ENCODE measurements at places on chromosomes 4 and X.

GRCh38 chrX:95889279-95889678, 795.4 kb upstream of the DIAPH2 start:
- no peak for DNase-seq

DNA sequence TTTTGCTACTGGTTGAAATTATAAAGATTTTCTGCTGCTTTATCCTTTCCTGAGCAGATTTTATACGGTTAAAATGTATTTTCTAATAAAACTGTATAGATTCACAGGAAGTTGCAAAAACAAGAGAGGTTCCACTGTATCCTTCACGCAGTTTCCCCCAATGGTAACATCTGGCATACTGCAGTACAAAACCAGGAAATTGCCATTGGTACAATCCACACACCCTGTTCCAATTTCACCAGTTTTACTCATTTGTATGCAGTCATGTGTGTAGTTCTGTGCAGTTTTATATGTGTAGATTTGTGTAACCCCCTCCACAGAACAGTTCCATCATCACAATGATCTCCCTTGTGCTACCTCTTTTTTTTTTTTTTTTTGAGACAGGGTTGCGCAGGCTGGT, 20.0 kb downstream of the DDX3X start:
- no peak for DNase-seq

DNA sequence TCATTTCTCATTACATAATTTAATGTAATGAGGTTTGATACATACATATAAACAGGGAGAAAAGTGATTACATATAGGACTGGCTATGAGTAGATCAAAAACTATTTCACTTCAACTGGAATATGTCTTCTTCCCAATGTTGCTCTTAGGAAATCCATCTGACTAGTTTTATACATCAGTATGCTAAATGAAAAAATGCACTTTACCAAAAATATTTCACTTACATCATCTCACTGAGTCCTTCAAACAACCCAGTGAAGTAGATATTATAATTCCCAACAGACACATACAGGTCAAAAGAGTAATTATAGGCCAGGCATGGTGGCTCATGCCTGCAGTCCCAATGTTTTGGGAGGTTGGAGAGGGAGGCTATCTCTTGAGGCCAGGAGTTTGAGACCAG, 215.9 kb downstream of the MID1 start:
- no peak for DNase-seq

DNA sequence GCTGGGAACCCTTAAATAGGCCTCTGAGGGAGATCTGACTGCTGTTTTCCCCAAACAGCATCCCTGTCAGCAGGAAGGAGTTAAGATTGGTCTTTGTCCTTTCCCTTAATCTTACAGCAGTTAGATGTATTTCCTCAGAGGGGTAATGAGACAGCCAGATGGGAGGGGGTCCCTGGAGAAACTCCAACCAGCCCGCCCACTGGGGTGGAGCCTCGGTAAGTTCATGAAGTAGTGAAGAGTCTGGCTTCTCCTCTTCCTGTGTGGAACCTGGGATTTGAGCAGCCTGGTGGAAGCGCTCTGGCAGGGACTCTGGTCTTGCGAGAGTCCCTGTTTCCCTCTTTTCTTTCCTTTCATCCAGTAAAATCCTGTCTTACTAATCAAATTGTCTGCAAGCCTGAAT, 330.0 kb downstream of the TLL1 start:
- DNase-seq, result no peak

GRCh38 chrX:6134255-6134654, 94.4 kb downstream of the NLGN4X start:
- no peak for DNase-seq

DNA sequence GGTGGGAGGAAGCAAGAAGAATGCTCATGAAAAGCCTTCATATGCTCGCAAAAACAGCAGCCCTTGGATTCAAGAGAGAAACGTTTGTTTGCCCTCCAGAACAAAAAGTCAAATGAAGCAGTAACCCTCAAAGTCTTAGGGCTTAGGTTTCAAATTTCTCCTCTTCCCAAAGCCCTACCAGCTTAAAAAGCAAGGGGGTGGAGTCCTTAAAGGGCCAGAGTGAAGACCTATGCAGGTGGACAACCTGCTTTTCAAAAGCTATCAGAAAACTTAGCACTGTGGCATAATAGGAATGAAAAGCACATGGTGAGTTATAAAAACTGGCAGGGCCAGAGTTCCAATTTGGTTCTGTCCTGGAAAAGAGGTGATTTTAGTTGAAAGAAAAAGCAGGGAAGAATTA, 253.3 kb downstream of the NAP1L3 start:
- DNase-seq, result no peak

GRCh38 chrX:102995316-102995715, 58.2 kb downstream of the RAB40AL start:
- no peak for DNase-seq

GRCh38 chr4:55512922-55513571, 33.7 kb downstream of the CLOCK start:
- DNase-seq, result peak; percentile 92

- DNase-seq, result no peak
These were observed 76.2 kb downstream of the CLDN34 start for GRCh38 chrX:10043386-10043785.

GRCh38 chr4:161680146-161680545, 483.7 kb downstream of the FSTL5 start:
- no peak for DNase-seq

DNA sequence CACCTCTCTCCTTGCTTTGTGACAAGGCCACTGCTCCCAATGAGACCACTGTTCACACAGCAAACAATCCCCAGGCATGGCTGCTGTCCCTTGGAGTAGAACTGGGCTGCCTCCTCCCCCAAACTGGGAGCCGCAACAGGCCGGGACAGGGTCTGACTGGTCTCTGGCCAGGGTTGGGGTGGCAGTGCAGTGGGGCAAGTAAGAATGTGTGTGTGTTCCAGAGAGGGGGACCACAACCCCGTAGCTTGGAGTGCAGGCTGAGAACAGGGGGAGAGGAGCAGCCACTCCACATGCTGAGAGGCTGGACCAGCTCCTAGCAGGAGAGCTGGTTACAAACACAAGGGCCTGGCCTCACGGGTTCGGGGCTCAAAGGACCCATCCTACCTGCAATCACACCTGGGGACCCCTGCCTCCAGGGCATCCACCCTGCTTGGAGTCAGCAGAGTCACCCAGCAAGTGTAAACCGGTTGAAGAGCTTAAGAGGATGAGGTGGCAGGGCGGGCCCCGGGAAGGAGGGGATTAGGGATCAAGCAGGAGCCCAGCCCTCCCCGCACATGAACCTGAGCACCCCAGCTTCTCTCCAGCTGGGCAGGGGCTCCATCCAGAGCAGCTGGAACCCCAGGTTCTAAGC, 3.8 kb upstream of the ZNF185 start:
- DNase-seq, result peak; percentile 60

DNA sequence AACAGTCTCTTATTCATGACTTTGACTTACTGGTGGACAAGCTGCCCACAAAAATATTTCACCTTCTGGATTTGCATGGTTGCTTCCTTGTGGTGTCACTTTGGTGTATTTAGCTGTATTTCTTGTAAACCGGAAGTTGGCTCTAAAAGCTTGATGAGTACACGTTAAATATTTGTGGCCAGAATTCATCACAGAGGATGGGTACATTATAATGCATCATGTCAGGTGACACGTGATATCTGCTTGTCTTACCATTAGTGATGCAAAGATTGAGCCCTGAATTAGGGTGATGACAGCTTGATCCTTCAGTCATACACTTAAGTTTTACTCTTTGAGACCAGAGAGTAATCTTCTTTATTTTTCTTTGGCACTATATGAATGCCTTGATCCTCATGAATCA, 188.3 kb upstream of the RPS6KA3 start:
- no peak for DNase-seq

- DNase-seq, result no peak
These were observed 127.4 kb upstream of the CLNK start for GRCh38 chr4:10811991-10812390.

- DNase-seq, result no peak
These were observed 93.2 kb downstream of the KDR start for GRCh38 chr4:55032179-55032578.

DNA sequence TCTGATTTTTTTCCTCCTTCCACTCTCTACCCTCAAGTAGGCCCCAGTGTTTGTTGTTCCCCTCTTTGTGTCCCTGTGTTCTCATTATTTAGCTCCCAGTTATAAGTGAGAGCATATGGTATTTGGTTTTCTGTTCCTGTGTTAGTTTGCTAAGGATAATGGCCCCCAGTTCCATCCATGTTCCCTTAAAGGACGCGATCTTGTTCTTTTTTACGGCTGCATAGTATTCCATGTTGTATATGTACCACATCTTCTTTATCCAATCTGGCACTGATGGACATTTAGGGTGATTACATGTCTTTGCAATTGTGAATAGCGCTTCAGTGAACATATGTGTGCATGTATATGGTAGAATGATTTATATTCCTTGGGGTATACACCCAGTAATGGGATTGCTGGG, 54.5 kb upstream of the BTC start:
- no peak for DNase-seq

DNA sequence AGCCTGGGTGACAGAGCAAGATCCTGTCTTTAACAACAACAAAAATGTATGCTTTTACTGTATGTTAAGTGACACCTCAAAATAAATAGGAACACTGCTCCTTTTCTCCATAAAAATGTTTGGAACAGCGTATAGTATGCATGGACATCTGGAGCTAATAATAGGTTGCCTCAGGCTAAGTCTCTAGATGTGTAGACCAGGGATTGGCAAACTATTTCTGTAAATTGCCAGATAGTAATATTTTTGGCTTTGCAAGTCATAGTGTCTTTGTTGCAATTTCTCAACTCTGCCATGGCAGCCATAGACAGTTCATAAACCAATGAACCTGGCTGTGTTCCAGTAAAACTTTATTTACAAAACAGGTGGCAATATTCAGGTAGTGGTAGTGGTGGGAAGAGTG, 76.6 kb upstream of the CBLL2 start:
- DNase-seq, result peak; percentile 3

- DNase-seq, result no peak
These were observed 68.5 kb downstream of the SH3RF1 start for GRCh38 chr4:169202145-169202699.

GRCh38 chr4:184350213-184350817, 124.0 kb downstream of the IRF2 start:
- DNase-seq, result no peak

DNA sequence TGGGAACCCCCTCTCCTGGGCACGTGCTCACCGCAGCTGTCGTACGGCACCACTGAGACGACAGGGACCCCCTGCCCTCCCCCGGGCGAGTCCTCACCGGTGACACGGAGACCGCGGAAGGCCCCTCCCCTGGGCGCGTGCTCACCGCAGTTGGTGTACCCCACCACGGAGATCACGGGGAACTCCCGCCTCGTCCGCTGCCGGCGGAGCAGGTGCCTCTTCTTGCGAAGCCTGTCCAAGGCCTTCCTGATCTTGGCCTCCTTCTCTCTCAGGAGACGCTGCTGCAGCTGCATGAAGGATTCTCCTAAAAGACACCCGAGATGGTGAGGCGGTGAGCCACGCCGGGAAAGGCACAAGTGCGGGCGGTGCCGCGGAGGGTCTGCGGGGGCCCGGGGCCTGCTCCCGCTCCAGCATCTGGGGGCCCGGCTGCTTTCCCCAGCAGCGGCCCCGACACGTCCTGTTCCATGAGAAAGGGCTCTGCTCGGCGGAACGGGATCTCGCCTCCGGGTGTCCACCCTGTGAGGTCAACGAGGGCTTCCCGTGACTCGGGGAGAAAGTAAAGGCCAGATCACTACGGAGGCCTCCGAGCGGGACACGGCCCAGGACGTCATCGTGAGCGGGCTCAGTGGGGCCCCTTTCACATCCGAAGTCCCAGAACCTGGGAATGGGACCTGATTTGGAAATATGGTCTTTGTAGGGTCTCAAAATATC, 5.8 kb downstream of the GTPBP6 start:
- DNase-seq, result no peak

GRCh38 chr4:159150396-159150795, 47.5 kb downstream of the RAPGEF2 start:
- DNase-seq, result no peak

GRCh38 chr4:98293104-98293887, 32.1 kb downstream of the RAP1GDS1 start:
- DNase-seq, result no peak

DNA sequence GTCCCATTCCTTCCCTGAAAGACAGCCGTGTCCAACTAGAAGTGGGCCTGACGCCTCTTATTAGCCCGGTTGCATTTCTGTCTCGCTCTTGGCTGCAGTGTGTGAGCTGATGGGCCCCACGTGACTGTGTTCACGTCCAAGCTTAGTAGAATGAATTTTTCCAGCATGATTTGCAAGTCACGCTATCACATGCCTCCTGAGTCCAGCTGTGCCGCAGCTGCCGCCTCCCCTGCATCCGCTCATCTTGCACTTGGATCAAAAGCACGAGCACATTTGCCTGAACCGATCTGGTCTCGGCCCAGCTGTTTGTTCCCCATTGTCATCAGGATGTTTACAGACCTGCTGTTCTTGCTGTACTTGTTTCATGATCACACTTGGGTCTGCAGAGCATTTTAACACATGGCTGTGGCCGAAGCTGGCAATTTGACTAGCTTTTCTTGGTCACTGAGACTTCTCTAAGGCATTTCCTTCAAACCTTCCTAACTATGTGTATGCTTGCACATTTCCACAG, 126.5 kb downstream of the KIT start:
- no peak for DNase-seq

GRCh38 chrX:131577999-131578734, 34.3 kb downstream of the OR13H1 start:
- no peak for DNase-seq

DNA sequence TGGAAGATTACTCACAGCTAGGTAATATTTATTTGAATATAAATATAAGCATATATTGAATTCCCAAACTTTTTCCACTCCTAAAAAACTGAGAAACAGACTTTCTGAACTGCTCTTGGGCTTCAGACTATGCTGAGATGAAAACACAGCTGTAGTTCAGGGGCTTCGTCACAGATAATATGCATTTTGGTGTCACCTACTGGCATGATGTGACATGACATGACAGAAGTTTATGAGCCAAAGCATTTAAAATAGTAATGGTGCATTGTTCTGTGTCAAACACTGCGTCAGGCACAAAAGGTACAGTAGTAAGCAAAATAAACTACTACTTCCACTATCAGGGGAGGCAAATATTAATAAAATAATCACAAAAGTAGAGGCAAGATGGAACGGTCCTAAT, 171.3 kb downstream of the BTC start:
- DNase-seq, result peak; percentile 77

GRCh38 chr4:101853691-101854090, 63.2 kb downstream of the BANK1 start:
- DNase-seq, result no peak

DNA sequence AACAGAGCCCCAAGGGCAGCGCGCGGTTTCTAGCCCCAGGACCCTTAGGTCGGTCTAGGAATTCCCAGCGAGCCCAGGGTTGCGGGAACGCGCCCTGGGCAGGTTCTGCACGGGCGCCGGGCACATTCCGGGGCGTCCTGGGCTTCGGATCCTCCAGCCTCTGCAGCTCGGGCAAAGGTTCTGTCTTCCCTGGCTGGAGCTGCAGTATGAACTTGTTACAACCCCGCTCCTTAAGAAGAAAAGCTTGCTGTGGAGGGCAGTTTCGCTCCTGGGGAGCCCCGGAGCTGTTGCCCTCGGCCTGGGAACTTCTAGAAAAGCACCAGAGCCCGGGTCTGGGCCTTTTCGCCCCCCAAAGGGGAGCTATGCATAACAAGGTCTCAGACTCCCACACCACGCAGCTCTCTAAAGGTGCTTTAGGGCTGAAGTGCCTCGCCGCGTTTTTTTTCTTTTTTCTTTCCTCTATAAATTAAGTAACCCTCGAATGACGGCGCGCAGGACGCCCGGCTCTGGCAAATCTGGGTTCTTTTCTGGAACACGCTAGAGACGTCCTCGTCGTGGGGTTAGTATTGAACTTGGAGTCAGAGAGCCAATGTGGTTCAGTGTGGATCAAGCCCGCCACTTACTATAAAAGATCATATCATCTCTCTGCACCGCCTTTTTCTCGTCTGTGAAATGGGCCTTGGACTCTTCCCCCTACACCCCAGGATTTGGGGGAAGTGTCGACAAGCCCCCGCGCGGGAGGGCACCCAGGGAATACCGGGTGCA, 5.7 kb downstream of the MSX1 start:
- no peak for DNase-seq

All from PC-3 (cell line).